ENCODE measurements at places on chromosomes 1 and 21.

DNA sequence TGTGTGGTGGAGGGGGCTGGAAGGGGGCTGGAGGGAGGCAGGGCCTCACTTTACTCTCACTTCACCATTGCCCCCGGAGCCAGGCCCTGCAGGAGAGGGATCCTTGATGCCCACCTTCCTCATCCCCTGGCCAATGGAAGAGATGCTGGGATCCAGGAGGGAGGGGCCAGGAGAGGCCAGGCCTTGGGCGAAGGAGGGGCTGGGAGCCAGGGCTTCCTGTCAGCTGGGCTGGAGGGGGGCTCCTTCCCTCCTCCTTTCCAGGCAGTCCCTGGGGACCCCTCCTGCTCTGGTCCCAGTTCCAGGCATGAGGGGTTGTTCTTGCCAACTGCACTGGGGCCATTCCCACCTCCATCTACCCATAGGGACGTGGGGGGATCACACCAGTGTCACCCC lies 5.7 kb downstream of the AHDC1 start:
- DNase-seq: no peak

DNA sequence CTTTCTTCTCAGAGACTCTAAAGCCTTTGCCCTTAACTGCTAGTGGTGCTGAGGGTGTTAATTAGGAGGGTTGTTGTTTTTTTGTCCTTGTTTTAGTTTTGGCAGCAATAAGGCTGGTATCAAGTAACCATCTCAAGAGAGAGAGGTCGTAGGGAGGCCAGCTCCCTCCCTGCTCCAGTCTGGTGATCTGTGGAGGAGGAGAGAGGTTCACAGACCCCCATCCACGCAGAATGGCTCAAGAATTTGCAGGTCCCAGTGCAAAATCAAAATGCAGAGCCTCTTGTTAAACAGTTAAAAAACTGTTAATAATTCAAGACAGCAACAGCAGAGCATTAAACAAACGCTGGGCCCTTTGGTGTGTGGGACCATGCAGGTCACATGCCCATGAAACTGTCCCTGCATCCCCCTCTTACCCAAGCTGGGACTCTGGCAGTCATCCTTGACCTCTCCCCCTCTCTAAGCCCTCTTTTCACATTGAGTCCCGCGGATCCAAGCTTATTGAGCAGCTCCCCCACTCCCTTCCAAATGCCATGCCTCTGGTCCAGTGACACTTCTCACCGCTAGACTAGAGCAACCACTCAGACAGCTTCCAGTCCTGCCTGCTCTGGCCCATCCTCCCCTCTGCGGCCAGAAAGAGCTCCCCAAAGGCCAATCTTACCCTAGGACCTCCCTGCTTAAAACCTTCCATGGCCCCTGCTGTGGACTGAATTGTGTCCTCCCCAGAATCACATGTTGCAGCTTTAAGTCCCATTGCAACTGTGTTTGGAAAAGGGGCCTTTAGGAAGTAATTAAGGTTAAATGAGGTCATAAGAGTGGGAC lies 47.7 kb upstream of the RPL11 start:
- peak; percentile 11 for DNase-seq

- no peak for DNase-seq
These were observed 9.9 kb downstream of the TSSK3 start for GRCh38 chr1:32372149-32372756.

- DNase-seq: no peak
These were observed at the start of gene FLG for GRCh38 chr1:152325111-152325510. Gene FLG, minus strand, starts transcription at chr1:152325239. Its CDS starts 9,783 bp downstream, at chr1:152315456.

GRCh38 chr21:33642896-33643657 lies 776 bp downstream of the ITSN1 start:
- DNase-seq: no peak

DNA sequence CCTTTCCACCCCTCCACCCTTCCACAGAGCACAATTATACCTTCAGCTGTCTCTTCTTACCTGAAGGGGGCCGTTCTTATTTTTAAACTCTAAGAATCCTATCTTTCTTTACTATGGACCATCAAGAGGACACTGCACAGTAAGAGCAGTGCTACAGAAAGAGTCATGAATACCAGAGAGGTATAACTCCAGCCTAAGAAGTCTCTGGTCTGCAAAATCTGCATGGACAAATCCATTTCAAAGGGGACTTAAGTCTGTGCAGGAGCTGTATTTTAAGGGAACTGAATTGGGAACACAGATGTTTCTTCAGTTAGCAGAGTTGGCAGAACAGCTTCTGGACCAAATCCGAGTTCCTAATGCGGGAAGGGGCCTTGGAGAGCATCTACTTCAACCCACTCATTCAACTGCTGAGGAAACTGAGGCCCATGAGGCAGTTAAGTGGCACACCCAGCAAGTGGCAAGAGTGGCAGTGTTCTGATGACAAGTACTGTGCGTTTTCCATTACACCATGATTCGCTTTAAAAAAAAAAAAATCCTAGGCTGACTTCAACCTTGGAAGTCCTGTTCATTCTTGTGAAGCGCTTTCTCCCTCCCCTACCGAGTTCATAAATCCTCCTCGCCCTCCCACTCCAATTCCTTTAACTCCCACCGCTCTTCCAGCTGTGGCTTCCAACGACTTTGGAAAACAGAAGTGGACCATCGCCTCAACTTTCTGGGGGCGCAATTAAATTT lies 1.8 kb downstream of the PLPP3 start:
- DNase-seq: no peak

DNA sequence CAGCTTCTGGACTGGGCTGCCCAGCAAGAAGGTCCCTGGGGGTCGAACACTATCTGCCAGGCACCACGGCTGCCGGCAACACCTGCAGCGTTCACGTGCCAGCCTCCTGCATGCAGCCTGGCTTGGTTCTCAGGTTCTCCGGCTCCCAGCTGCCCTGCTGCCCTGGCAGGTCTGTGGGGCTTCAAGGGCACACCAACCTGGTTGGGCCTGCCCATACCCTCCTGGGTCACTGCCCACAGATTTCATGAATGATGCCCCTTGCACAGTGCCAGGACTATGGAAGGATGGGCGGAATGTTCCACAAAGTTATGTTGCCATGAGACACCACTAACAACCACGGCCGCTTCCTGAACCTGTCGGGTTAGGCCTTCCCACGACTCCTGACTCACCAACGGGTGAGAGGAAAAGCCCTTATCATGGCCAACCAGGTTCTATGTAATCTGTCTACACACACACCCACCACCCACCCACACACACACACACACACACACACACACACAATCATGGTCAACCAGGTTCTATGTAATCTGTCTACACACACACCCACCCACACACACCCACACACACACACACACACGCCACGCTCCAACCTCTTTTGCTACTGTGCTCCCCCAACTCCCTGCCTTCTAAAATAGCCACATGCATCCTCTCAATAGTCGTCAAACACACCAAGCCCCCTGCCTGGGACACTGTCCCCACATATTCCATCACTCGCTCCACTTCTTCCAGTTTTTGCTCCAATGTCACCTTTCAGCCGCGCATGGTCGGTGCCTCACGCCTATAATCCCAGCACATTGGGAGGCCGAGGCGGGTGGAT lies 32.2 kb downstream of the HSPG2 start:
- no peak for DNase-seq
